Left lung (tissue), 14 donors: ENCODE measurements at places on chromosomes 5 and 9. TPM values are rescaled to one million over a fixed set of nuclear protein-coding genes. Genes with fewer than 3 reads are reported as not detected.

DNA sequence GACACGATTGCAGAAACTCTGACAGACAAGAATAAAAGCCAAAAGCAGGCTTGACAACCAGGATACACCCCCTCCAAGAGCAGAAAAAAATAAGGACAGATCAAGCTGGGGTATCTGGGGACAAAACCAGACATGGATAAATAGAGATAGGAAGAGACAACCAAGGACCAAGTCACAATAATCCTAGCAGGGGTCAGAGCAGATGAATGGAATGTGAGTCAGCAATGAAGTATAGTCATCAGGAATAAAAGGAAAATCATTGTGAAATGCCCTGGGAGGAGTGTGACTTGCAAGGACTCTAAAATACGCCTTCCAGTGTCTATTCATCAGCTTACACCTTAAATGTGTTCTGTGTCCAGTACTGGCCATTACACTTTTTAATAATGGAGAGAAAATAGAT lies 206.8 kb downstream of the CAAP1 start:
- no peak for DNase-seq

- no peak for DNase-seq
Observed at GRCh38 chr9:114400219-114400618, 12.4 kb upstream of the AKNA start.

DNA sequence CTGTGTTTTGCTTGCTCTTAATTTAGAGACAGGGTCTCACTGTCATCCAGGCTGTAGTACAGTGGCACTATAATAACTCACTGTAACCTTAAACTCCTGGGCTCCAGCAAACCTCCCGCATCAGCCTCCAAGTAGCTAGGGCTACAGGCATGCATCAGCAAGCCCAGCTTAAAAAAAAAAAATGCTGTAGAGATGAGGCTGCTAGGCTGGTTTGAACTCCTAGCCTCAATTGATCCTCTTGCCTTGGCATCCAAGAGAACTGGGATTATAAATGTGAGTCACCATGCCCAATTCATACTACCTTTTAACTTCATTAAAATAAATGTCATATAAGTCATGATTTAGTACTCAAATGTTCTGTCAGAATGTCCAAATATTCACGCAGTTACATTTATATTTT lies 2195.7 kb upstream of the C9orf72 start:
- DNase-seq: no peak

Gene SCAI
- 18.0 TPM for polyA plus RNA-seq
